ENCODE measurements at places on chromosomes 5 and 9.

DNA sequence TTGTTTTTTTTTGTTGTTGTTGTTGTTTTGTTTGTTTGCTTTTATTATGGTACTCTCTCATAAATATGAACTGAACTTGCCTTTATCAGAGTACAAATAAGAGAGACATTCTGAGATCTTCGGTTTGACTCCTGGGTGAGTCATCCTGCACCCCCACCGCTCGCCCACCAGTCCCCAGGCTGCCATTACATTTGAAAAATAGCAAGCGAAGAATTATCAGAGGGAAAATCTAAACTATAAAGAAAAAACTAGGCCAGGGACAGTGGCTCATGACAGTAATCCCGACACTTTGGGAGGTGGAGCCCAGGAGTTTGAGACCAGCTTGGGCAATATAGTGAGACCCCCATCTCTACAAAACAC, 122.1 kb upstream of the MAP3K1 start:
- DNase-seq: no peak

DNA sequence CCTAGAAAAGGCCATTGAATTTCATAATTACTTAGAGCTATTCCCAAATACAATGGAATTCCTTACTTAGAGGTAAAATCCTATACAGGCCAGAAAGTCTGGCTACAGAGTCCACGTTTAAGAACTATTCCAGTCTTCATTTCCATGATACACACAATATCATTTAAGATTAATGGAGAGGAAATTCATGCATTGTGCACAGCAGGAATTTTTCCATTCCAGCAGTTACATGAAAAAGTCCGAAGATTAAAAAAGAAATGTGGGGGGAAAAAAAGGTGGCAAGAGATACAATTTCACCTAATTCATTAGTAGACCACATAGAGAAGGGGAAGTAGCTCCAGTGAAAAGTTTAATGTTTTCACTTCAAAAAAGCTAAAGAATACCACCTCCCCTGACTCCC, 63.1 kb downstream of the CHD1 start:
- DNase-seq: no peak

GRCh38 chr5:44002381-44002901, 386.8 kb downstream of the FGF10 start:
- no peak for DNase-seq

DNA sequence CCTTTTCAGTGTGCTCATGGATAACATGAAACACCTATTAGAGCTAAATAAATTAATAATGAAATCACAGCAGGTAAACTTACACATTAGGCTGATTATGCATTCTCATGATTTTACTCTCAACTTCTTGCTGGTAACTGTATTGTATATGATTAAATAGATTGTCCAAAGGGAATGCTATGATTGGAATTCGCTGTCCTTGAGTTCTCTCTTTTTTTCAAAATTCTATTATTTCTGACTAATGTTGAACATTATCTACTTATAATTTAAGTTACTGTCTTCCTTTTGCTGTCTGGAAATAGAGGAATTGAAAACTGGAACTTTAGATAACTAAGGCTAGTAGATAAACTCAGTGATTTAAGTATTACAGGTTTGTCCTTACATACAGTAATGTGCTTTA, 13.1 kb downstream of the CENPH start:
- no peak for DNase-seq

GRCh38 chr5:127602481-127602880, 46.4 kb upstream of the CTXN3 start:
- no peak for DNase-seq

GRCh38 chr5:107296572-107296971, 374.2 kb downstream of the EFNA5 start:
- no peak for DNase-seq

- no peak for DNase-seq
These were observed 32.3 kb downstream of the KLF9 start for GRCh38 chr9:70382046-70382708.

- DNase-seq: no peak
These were observed 139.5 kb downstream of the CDH10 start for GRCh38 chr5:24505258-24505657.

- no peak for DNase-seq
These were observed 764 bp downstream of the ANKRA2 start for GRCh38 chr5:73564675-73565074.

GRCh38 chr5:53792338-53792737, 231.9 kb downstream of the NDUFS4 start:
- no peak for DNase-seq

GRCh38 chr5:5313101-5313635, 109.3 kb upstream of the ICE1 start:
- DNase-seq: no peak

DNA sequence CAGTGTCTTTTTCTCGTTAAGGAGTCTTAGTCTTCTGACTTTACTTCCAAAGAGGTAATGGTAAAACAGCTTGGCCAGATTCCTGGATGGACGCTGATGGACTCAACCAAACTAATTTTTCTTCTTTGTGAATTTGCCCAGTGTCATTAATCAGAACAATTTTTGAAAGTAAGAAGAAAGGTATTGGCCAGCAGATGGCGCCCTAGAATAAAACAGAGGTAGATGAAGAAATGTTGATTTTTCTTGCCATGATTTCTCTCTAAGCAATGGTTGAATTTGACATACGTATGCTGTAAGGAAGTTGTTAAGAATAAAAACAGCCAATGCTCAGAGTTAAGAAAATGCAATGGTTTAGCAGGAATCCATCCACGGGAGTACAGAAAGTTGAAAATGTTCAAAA, 500.0 kb downstream of the DIRAS2 start:
- peak; percentile 42 for DNase-seq

GRCh38 chr5:172335721-172336120, 52.2 kb upstream of the UBTD2 start:
- DNase-seq: no peak

DNA sequence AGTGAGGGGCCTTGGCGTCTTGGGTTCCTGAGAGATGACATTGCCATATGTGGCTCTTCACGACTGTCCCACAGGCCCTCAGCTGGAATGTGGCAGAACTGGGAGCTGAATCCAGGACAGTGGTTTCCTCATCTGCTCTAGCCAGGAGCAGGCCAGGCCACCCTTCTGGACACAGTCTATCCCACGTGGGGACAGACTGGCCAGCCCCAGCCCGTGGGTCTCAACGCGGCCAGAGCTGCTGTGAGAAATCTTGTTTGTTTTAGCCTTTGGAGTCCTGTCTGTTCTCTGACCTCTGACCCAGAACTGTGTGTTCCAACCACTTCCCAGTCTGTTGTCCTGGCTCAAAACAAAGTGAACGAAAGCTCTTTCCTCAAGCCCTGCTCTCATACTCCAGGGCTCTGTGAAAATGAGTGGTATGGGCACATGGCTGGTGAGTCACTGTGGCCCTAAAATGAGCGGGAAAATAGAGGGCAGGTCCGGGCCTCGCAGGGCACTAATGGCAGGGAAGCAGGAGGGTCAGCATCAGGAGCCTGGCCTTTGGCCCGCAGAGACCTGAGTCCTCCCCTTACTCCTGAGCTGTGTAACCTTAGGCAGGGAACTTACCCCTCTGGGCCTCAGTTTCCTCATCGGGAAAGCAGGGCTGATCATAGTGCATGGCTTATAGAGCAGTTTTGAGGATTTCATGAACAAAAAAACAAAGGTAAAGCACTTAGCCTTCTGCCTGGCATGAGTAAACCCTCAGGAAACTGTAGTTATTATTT, 34.8 kb upstream of the GLRX start:
- peak; percentile 84 for DNase-seq

DNA sequence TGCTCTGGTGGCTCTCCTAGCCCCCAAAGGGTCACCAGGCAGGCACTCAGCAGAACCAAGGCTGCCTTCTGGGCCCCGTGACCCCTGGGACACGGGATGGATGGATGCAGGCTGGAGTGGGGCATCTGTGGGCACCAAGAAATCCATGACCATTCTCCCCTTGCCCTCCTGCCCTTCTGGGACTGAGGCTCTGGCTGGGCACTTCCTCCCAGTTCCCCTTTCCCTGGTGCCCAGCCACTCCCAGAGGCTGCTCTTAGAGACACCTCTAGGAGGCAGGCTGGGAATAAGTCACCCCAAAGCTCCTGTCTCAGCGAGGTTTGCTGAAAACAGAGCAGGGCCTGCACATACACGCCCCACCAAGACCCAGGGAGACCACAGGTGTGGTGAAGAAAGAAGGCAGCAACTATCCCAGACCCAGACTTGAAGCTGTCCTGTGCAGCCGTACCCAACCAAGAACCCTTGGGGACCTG, 943 bp downstream of the STING1 start:
- DNase-seq: no peak

- peak; percentile 29 for DNase-seq
These were observed 944 bp downstream of the ATOX1 start for GRCh38 chr5:151757233-151758140.

GRCh38 chr9:136726631-136727191, 14.3 kb downstream of the DIPK1B start:
- DNase-seq: no peak

DNA sequence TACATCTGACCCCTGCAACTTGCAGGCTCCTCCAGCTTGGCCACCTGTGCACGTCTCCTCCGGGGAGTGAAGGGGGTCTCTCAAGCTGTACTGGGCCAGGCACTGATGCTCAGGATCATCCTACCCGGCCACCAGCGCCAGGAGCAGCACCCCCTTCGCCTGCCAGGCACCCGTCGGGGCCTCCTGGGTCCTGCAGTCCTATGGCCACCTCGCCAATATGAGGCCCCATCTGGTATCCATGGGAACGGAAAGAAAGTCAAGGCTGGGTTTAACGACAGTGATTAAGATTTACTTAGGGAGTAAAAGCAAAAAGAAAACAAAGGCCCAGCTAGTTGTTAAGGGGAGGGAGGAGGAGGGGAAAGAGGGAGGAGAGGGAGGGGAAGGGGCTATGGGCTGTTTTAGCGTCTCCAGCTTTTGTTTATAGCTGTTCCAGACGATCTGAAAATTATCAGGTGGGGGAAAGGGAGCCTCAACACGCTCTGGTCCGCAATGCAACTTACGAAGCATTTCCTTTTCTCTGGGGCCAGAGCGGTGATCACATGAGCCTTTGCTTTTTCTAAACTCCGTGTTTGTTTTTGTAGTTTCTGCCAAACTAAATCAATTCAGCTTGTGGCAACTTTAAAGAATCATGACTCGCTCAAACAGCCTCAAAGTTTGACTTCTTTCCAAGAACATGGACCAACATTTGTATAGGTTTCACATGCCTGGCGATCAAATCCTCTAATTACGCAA, 132.4 kb downstream of the ROR2 start:
- no peak for DNase-seq

DNA sequence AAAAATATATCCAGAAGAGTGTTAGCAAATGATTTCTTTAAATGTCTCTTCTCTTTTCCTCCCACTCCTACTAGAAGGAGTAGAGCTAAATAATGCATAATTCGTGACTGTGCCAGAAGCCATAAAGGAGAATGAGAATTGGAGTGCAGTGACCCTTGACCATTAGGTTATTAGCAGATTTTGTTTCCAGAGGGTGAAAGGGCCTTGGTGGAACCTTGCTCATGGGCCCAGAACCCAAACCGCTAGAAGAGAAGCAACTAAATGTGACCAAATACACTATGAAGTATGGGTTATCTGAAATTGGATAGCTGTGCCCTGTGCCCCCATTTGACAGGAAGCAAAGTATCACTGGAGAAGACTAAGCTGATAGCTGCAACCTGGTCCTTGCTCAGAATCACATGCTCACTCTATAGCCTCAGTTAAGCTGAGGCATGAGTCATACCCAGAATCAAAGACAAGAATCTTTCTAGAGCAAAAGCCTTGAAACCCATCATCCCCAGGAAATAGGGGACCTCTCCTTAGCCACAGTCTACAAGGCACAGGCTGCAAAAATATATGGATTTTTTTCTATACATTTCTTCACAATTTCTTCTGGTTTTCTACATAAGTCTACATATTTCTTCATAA, 36.3 kb downstream of the CAPSL start:
- no peak for DNase-seq

GRCh38 chr9:135928731-135929655, 21.6 kb upstream of the CAMSAP1 start:
- no peak for DNase-seq

- DNase-seq: no peak
These were observed 6.0 kb upstream of the NEURL1B start for GRCh38 chr5:172635038-172635437.

DNA sequence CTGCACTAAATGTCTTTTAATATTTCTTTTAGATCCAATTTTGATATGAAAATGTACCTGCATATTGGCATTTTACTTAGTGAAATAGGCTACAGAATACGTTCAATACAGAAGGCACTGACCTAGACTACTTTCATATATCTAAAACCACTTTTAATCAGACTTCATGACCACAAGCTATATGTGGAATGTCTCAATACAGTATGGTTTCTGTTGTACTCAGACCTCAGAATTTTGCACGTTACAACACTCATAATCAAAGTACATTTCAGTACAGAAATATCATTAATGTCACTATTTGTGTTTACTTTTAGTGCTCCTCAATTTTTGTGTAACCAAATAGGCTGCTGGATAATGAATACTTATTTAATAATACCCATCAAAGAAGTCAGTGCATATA, 74.8 kb downstream of the MEF2C start:
- no peak for DNase-seq

Data from heart left ventricle (tissue), 16 donors.